Gastroesophageal sphincter (tissue), 4 donors: ENCODE measurements at places on chromosomes 13 and 19.

DNA sequence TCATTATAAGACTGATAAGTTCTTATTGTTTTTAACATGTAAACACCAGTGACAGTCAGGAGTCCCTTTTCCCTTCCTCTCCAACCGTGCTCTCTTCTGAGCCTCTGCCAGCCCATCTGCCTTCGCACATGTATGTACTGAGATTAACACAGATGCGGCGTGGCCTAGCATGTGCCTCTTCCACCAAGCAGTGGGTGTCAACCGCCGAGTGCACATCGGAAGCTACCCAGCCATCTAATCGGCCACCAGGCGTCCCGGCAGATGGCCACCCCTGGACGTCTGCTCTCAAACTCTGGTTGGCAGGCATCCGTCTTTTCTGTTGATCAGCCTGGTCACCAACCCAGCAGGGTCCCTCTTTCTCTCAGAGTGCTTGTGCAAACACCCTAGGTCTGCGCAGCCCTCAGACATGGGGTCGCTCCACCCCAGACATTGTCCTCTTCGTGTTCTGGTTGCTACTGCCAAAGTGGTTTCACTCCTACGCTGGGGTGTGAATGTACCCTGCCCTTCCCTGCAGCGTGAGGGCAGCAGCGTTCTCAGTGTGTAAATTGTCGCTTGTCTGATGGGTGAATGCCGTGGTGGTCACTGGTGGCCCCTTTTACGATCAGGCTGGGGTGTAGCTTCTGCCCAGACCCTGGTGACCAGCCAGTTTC is 57.7 kb upstream of the LDLR start:
- H3K4me1 ChIP-seq, result peaks cover 18% of the 10 kb centered on the region
- no peak overlapping the region for H3K4me3 ChIP-seq
- H3K36me3 ChIP-seq, result peaks cover 100% of the 10 kb centered on the region
- ATAC-seq, result no peak

GRCh38 chr19:45346449-45346848 is 5.9 kb downstream of the KLC3 start:
- no peak overlapping the region for H3K27ac ChIP-seq
- no peaks in the 10 kb centered on the region for H3K36me3 ChIP-seq
- no peaks in the 10 kb centered on the region for H3K4me1 ChIP-seq
- H3K4me3 ChIP-seq, result no peak overlapping the region

- H3K36me3 ChIP-seq, result no peaks in the 10 kb centered on the region
- peak overlapping the region; percentile 16 for H3K4me3 ChIP-seq
- H3K27me3 ChIP-seq, result no peaks in the 10 kb centered on the region
- peak; percentile 35 for ATAC-seq
Observed at GRCh38 chr13:113152984-113153809, 5.3 kb upstream of the PROZ start.

DNA sequence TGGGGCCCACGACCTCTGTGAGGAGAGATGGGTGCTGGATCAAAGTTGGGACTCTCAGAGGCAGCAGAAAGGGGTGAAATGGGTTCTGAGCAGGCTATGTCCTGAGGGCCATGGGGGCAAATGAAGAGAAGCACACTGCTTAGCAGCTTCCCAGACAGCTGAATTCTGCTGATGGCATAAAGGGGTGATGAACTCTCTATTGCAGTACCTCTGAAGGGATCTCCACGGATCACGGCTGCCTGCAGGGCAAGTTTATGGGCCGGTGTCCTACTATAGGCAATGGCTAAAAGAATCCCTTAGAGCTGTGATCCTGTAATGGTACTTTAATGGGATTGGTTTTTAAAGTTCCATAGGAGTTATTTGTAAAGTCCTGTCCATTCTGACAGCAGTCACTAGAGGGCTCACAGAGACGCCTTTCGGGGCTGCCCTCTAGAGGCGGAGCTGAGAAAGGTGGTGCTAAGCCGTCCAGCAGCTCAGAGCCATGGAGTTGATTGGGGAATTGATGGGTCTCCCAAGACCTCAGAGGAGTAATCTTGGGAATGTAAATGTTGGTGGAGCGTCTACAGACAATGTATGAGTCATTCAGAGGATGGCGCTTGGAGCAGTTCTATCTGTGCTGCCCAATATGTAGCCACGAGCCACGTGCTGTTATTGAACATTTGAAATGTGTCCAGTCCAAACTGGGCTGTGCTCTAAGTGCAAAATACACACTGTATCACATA is 287.3 kb downstream of the COG6 start:
- no peak overlapping the region for H3K4me3 ChIP-seq
- ATAC-seq, result peak; percentile 81
- H3K27me3 ChIP-seq, result no peaks in the 10 kb centered on the region
- no peak overlapping the region for H3K27ac ChIP-seq
- H3K36me3 ChIP-seq, result no peaks in the 10 kb centered on the region

- no peak overlapping the region for H3K27ac ChIP-seq
- H3K4me3 ChIP-seq, result no peak overlapping the region
- peaks cover 9% of the 10 kb centered on the region for H3K4me1 ChIP-seq
- H3K27me3 ChIP-seq, result peaks cover 5% of the 10 kb centered on the region
- peaks cover 48% of the 10 kb centered on the region for H3K36me3 ChIP-seq
- no peak for ATAC-seq
Observed at GRCh38 chr19:47002106-47002766, 17.4 kb upstream of the NPAS1 start.

- H3K27me3 ChIP-seq, result peaks cover 55% of the 10 kb centered on the region
- no peak overlapping the region for H3K27ac ChIP-seq
- no peak for ATAC-seq
- H3K4me3 ChIP-seq, result no peak overlapping the region
Observed at GRCh38 chr13:91401920-91402319, 3.5 kb downstream of the GPC5 start.

DNA sequence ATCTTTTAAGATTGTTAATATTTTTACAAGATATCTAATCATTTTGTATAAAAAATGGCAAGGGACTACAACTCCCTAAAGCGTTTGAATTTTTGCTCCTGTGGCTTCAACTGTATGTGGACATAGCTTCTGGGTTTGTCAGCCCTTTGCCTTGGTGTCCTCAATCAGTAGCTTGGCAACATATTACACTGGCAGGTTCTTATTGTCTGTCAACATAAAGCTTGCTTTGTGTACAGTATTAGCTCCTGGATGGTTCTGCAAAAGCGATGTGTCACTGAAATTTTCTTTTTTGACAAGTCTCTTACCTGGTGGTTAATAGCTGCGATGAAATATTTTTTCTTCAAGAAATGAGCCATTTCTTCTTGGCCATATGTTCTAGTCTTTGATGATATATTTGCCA is 190.0 kb downstream of the HS6ST3 start:
- no peak for ATAC-seq
- no peaks in the 10 kb centered on the region for H3K4me1 ChIP-seq
- no peaks in the 10 kb centered on the region for H3K36me3 ChIP-seq
- no peak overlapping the region for H3K4me3 ChIP-seq

GRCh38 chr13:31311921-31312320 is 112.1 kb downstream of the B3GLCT start:
- ATAC-seq, result no peak
- H3K27me3 ChIP-seq, result no peaks in the 10 kb centered on the region
- no peak overlapping the region for H3K27ac ChIP-seq
- H3K36me3 ChIP-seq, result peaks cover 39% of the 10 kb centered on the region

DNA sequence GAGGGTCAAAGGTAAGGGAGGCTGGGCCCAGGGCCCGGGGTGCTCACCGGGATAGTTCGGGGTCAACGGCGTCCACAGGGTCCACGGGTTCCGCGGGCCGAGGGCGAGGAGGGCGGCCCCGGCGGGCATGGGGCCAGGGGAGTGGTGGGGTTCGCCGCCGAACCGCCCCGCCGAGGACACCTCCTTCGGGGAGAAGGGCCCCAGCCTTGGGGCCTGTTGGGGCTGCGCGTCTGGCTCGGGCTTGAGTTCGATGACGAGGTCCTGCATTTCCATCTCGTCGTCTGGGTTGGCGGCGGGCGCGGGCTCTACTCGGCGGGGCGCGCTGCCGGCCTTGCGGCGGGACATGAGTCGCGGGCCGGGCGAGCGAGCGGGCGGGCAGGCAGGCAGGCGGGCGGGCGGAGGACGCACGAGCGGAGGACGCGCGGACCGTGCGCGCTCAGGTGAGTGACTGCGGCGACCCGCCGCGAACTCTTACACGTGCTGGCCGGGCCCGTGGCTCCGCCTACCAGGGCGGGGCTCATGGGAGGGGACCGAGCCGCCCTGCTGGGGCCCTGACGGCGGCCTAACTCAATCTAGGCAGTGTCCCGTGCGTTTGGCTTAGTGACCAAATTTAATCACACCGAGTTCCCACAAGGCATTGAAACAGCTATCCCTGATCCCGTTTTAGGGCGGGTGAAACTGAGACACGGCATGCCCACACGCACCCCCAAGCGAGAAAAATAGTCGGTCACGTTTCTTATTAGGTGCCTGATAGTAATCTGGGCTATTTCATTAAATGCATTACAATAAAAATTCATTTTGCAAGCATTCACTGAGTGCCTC is at the start of gene ZNF296:
Gene ZNF296, minus strand, starts transcription at position 450 of the 822 bp plus-strand sequence. Its CDS starts 105 bp downstream, at position 345.
- ATAC-seq, result peak; percentile 67
- peak within 1 kb of the TSS; percentile 72 for H3K27ac ChIP-seq
- no peaks in the 10 kb centered on the region for H3K27me3 ChIP-seq
- no peaks in the 10 kb centered on the region for H3K36me3 ChIP-seq
- H3K4me3 ChIP-seq, result peak within 1 kb of the TSS; percentile 6
- peaks cover 57% of the 10 kb centered on the region for H3K4me1 ChIP-seq

- no peaks in the 10 kb centered on the region for H3K27me3 ChIP-seq
- H3K27ac ChIP-seq, result no peak overlapping the region
- H3K4me1 ChIP-seq, result no peaks in the 10 kb centered on the region
- H3K4me3 ChIP-seq, result no peak overlapping the region
Observed at GRCh38 chr13:60328073-60328472, 68.9 kb upstream of the TDRD3 start.

DNA sequence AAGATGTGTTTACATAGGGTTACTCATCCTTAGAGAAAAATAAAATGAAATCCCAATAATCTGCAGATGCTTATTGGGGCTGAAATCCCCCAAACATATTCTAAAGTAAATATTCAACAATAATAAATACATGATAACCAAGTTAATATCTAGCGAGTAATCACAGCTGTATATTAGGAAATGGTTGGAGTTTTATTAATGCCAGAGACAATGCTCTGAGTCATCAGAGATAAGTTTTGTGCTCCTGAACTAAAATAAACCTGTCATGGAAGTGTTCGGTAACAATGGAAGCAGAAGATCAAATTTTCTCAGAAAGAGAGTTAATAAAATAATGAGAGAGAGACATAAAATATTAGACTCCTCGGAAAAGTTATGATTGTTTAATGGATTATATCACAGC is 31.4 kb downstream of the FLT1 start:
- no peaks in the 10 kb centered on the region for H3K36me3 ChIP-seq
- H3K4me3 ChIP-seq, result no peak overlapping the region
- H3K27me3 ChIP-seq, result peaks cover 6% of the 10 kb centered on the region
- no peak overlapping the region for H3K27ac ChIP-seq
- H3K4me1 ChIP-seq, result no peaks in the 10 kb centered on the region

GRCh38 chr13:111460548-111461444 is 140.4 kb downstream of the TEX29 start:
- H3K4me1 ChIP-seq, result no peaks in the 10 kb centered on the region
- H3K27me3 ChIP-seq, result peaks cover 55% of the 10 kb centered on the region
- no peak overlapping the region for H3K27ac ChIP-seq
- no peak overlapping the region for H3K4me3 ChIP-seq

DNA sequence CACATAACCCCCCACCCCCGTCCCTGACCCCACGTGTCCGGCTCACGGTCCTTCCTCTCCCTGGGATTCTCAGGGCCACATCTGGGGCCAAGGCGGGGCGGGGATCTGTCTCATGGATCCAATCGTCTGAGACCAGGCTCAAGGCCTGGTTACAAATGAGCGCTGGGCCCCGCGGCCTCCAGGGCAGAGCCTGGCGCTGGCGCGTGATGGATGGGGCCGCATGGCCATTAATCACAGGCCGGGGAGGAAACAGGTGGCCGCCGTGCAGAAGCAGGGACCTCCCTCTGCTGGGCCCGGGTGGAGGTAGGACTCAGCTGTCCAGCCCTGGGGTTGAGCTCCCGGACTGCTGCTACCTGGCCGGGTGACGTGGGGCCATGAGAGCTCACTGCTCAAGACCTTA is 5.8 kb upstream of the TLE5 start:
- no peaks in the 10 kb centered on the region for H3K27me3 ChIP-seq
- H3K4me1 ChIP-seq, result peaks cover 7% of the 10 kb centered on the region
- ATAC-seq, result no peak
- H3K4me3 ChIP-seq, result no peak overlapping the region
- H3K36me3 ChIP-seq, result no peaks in the 10 kb centered on the region

GRCh38 chr19:50362656-50363424 is 2.6 kb downstream of the NAPSA start:
- ATAC-seq, result no peak
- H3K27ac ChIP-seq, result no peak overlapping the region
- H3K4me3 ChIP-seq, result no peak overlapping the region
- H3K36me3 ChIP-seq, result no peaks in the 10 kb centered on the region
- H3K4me1 ChIP-seq, result no peaks in the 10 kb centered on the region
- peaks cover 8% of the 10 kb centered on the region for H3K27me3 ChIP-seq

GRCh38 chr19:35247526-35248309 is 1.1 kb upstream of the LSR start:
- H3K27ac ChIP-seq, result peak overlapping the region; percentile 66
- H3K4me3 ChIP-seq, result peak overlapping the region; percentile 19
- H3K36me3 ChIP-seq, result no peaks in the 10 kb centered on the region
- ATAC-seq, result peak; percentile 40
- H3K4me1 ChIP-seq, result peaks cover 21% of the 10 kb centered on the region

DNA sequence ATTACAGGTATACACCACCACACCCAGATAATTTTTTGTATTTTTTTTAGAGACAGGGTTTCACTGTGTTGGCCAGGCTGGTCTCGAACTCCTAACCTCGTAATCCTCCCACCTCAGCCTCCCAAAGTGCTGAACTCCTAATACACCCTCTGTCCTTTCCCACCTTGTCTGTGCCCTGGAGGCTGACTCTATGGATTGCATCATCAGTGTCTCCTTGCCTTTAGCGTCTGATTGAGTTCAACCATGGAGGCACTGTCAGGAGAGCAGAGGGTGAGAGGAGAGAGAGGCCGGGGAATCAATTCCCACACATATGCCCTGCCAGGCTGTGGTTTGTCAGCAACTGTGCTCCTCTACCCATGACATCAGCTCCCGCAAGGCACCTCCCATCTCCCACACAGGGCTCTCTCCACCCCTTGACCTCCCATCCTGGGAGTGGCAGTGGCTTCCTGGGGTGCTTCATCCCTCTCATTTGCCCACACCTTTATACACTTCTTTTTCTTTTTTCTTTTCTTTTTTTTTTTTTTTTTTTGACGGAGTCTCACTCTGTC is 12.6 kb upstream of the LILRB4 start:
- H3K27ac ChIP-seq, result no peak overlapping the region
- H3K4me1 ChIP-seq, result no peaks in the 10 kb centered on the region
- no peak for ATAC-seq
- no peaks in the 10 kb centered on the region for H3K36me3 ChIP-seq
- H3K4me3 ChIP-seq, result no peak overlapping the region

- ATAC-seq, result peak; percentile 84
- H3K36me3 ChIP-seq, result no peaks in the 10 kb centered on the region
- no peaks in the 10 kb centered on the region for H3K4me1 ChIP-seq
Observed at GRCh38 chr19:42386974-42387707, 3.0 kb downstream of the CNFN start.

- no peaks in the 10 kb centered on the region for H3K36me3 ChIP-seq
- H3K4me1 ChIP-seq, result no peaks in the 10 kb centered on the region
- no peaks in the 10 kb centered on the region for H3K27me3 ChIP-seq
Observed at GRCh38 chr13:77994166-77994565, 75.5 kb upstream of the EDNRB start.

GRCh38 chr19:33988601-33989000 is 183.7 kb upstream of the LSM14A start:
- ATAC-seq, result no peak
- H3K27ac ChIP-seq, result no peak overlapping the region
- no peaks in the 10 kb centered on the region for H3K36me3 ChIP-seq
- no peaks in the 10 kb centered on the region for H3K4me1 ChIP-seq
- H3K4me3 ChIP-seq, result no peak overlapping the region
- H3K27me3 ChIP-seq, result peaks cover 26% of the 10 kb centered on the region

GRCh38 chr13:49254007-49254406 is 6.3 kb downstream of the CDADC1 start:
- H3K27me3 ChIP-seq, result no peaks in the 10 kb centered on the region
- no peaks in the 10 kb centered on the region for H3K4me1 ChIP-seq
- ATAC-seq, result no peak
- H3K36me3 ChIP-seq, result no peaks in the 10 kb centered on the region
- H3K4me3 ChIP-seq, result no peak overlapping the region
